Ureter (tissue), 1 donor: ENCODE measurements at places on chromosomes 5 and 9. TPM values are rescaled to one million over a fixed set of nuclear protein-coding genes. Genes with fewer than 3 reads are reported as not detected.

TEK gene
- 13.1 TPM for total RNA-seq

NEUROG1 gene
- not detected for total RNA-seq

GRIA1 gene
- not detected for total RNA-seq

RFX3 gene
- 19.2 TPM for total RNA-seq

LECT2 gene
- not detected for total RNA-seq

MEIKIN gene
- total RNA-seq, result not detected

IL33 gene
- total RNA-seq, result 49.7 TPM

SLC25A2 gene
- total RNA-seq, result 1.3 TPM

C1QTNF2 gene
- total RNA-seq, result 3.8 TPM

LTC4S gene
- total RNA-seq, result 13.7 TPM

DBH gene
- total RNA-seq, result not detected

PCDHA9 gene
- total RNA-seq, result 0.34 TPM

TRPM6 gene
- 2.6 TPM for total RNA-seq

PAEP gene
- not detected for total RNA-seq

WNT8A gene
- not detected for total RNA-seq

SHOC1 gene
- 0.16 TPM for total RNA-seq

IRX2 gene
- total RNA-seq, result 3.3 TPM

NKD2 gene
- 14.2 TPM for total RNA-seq

RFK gene
- total RNA-seq, result 13.5 TPM

LCN12 gene
- total RNA-seq, result 3.4 TPM

ZNF483 gene
- total RNA-seq, result 19.1 TPM

LRRC19 gene
- total RNA-seq, result not detected

ORM2 gene
- not detected for total RNA-seq

PHF24 gene
- total RNA-seq, result 1.7 TPM

OR1N2 gene
- total RNA-seq, result not detected

FSTL4 gene
- 59.8 TPM for total RNA-seq

OTP gene
- not detected for total RNA-seq

S1PR3 gene
- total RNA-seq, result 48.6 TPM

FOXD4L5 gene
- 0.21 TPM for total RNA-seq
